NCI-H510A (cell line): ENCODE measurements at places on chromosomes 1 and 21.

GRCh38 chr1:89815611-89816010, 5.2 kb upstream of the LRRC8D start:
- DNase-seq: no peak

GRCh38 chr1:51814513-51814912, 64.0 kb downstream of the NRDC start:
- DNase-seq: no peak

DNA sequence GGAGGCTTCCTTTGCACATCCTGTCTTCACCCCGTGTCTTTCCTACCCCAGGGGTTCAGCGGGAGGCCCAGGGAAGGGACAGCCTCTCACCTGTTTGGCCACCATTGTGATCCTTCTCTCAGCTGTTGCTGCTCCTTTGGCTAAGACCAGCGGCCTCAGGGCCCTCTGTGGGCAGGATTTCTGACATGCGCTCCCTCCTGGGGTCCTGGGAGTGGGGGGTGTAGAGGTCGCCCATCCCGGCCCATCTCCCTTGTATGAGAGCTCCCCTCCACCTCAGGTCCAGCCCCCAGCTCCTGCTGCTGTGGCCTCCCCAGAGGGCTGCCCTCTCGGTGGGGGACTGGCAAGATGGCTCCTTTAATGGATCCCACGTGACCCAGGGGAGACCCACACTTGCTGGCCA, 120.5 kb downstream of the PRDM2 start:
- no peak for DNase-seq

DNA sequence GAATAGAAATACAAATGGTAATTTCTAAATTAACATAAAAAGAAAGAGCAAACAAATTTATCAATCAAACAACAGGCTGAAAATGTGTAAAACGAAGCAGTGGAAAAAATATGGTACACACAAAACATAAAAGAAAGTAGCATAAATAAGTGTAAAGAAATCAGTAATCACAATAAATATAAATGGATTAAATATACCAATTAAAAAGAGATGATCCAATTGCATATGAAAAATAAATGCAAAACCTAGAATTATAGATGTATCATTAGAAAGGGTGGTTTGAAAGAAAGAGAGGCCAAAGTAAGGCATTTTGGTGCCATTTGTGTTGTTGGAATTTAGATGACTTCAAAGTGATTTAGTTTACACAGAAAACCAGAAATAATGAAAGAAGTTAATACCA, 202.2 kb downstream of the PTBP2 start:
- DNase-seq: no peak

- DNase-seq: no peak
These were observed 623.3 kb upstream of the NR5A2 start for GRCh38 chr1:199404191-199404590.

GRCh38 chr1:198635964-198636363, 2.9 kb upstream of the PTPRC start:
- DNase-seq: no peak

GRCh38 chr1:233406994-233407631, 79.6 kb downstream of the MAP3K21 start:
- no peak for DNase-seq

- no peak for DNase-seq
These were observed 159.5 kb upstream of the KAZN start for GRCh38 chr1:14439015-14439414.

- no peak for DNase-seq
These were observed 65.1 kb upstream of the DPT start for GRCh38 chr1:168794057-168794456.

DNA sequence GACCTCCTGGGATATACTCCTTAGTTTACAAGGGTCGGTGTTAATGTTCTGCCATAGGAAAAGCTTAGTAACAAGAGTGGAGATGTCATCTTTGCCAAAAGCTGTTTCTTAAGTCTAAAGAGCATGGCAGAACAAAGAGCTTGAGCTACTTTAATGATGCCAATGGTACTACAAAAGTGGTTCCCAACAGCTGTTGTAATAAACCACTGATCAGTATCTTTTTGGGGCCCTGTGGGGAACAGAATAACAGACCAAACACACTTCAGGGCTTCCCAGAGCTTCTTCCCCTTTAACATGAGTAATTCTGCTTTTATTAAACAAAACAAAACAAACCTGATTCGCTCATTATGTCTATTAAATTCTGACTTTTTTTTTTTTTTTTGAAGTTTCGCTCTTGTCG, 116.3 kb downstream of the NCAM2 start:
- DNase-seq: no peak

DNA sequence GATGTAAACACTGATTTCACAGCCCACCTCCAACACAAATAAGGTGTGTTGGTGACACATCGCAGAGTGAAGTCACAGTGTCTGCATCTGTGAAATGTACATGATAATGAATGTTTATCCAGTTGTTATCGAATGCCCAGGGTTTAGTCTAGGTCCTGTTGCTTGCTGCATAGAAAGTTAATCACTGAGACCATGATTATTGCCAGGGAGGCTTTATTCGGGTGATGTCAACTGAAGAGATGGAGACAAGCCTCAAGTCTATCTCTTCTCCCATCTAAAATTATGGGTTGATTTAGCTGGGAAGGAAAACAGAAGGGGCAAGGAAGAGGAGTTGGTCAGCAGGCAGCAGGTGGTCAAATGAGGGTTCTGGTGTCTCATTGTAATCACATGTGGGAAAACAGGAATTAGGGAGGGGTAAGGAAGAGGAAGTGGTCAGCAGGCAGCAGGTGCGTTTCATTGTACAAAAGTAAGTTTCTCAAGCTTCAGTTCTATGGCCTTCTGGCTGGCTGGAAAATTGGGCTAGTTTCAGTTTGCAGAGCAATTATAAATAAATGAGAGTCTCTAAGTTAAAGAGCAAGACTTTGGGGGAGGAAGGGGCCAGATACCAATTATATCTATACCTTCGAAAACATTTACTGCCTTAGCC, 146.3 kb upstream of the DNAH14 start:
- peak; percentile 28 for DNase-seq
